ENCODE measurements at places on chromosomes 1 and 21.

- DNase-seq: no peak
Measured at GRCh38 chr1:157157501-157158190, 19.5 kb upstream of the ETV3 start.

GRCh38 chr1:30995990-30996612 lies 69.4 kb downstream of the PUM1 start:
- DNase-seq: no peak

DNA sequence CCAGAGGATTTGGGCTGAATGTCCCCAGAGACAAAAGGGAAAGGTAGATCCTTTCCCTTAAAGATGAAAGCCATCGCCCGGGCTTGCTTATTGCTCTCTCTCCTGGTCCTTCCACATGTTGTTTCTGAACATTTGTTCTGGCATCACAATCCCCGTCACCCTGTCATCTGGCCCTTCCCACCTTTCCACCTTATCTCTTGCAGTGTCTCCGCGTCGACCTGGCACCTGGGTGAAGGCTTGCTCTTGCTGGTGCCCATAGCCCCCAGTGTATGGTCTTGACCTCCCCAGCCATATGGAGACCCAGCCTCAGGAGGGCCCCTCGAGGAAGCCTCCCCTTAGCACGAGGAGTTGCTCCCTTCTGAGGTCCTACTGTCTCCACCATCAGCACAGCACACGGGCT lies 64.6 kb downstream of the ATP5PO start:
- DNase-seq: no peak

- no peak for DNase-seq
Measured at GRCh38 chr1:31577515-31578192, 1.3 kb downstream of the TINAGL1 start.

GRCh38 chr1:181126871-181127587 lies 38.5 kb downstream of the IER5 start:
- DNase-seq: no peak

DNA sequence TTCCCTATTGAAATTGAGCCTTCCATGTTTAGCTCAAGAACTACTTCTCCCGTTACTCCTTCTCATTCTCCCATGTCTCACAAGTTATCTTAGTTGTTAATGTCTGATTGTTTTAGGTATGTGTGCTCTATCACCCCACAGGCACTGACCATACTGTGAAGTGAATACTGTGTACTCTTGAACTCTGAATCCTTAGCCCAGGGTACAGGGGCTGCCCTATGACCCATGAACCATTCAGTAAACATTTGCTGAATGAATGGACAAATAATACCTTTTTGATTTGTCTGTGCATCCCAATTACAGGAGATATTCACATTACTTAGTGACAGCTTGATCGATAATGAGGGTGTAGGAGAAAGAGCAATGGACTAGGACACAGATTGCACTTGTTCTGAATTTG lies 169.4 kb upstream of the BEND5 start:
- DNase-seq: no peak

GRCh38 chr1:115650961-115651360 lies 9.2 kb downstream of the VANGL1 start:
- no peak for DNase-seq

- DNase-seq: no peak
Measured at GRCh38 chr1:60890664-60891063, 191.7 kb upstream of the NFIA start.
